Stimulated activated CD4-positive, alpha-beta T cell treated with anti-CD3 and anti-CD28 coated beads, Interleukin-2, amount 100 ng/mL, for 4 hours (primary cell): ENCODE measurements at places on chromosomes 13 and 19.

DNA sequence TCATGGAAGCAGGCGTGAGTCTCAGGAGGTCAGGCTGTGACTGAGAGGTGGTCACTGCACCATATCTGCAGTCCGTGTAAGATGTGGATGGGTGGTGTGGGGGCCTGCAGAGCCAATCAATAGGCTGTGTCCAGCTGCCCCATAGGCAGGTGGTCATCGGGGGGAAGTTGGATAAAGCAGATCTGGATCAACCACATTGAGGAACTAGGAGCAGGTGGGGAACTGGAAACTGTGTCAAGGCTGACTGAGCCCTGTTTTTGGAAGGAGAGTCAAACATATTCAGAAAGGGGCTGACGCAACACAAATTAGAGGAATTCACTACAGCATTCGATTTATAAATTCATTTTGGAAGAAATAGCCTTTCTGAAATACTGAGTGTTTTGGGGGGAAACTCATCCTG, 15.0 kb downstream of the CLEC4M start:
- no peak for DNase-seq

DNA sequence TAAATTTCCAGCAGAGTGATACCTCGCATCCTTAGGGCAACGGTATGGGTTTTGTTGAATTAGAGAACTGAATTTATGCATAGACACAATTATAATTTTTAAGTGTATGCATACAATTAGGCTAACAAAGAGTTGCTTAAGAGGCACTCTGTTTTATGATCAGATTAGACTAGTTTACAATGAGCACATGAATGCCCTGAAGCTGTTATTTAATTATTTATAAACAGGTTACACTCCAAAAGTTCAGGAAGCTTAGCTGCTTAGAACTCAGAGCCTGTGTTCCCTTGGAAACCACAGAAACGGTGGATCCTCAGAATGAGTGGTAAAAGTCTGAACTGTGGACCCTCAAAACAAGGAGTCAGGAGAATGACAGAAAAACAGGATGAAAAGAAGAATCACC, 72.5 kb upstream of the FBXL3 start:
- no peak for DNase-seq

- no peak for DNase-seq
Measured at GRCh38 chr19:42424712-42425131, 2.5 kb downstream of the LIPE start.

- DNase-seq: no peak
Measured at GRCh38 chr19:6654347-6655310, 15.3 kb downstream of the TNFSF14 start.

GRCh38 chr13:29817604-29818378, 32.6 kb downstream of the UBL3 start:
- DNase-seq: no peak

GRCh38 chr13:62250501-62251201, 835.0 kb upstream of the PCDH20 start:
- no peak for DNase-seq

DNA sequence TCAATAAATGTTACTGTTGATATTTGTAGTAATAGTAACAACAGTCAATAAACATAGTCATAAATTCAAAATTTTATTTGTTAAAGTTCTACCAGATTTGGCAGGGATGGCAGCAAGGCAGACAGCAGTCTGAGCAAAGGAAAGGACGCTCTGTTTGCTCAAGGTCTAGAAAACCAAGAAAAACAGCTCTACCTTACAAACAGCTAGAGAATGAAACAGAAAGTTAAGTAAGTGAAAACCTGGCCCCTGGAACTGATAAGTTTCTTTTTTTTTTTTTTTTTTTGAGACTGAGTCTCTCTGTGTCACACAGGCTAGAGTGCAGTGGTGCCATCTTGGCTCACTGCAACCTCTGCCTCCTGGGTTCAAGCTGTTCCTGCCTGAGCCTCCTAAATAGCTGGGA, 27.9 kb downstream of the ENOX1 start:
- DNase-seq: no peak

- no peak for DNase-seq
Measured at GRCh38 chr13:85661675-85662074, 137.5 kb downstream of the SLITRK6 start.

GRCh38 chr19:3333662-3334061, 32.7 kb upstream of the NFIC start:
- no peak for DNase-seq
